ENCODE measurements at places on chromosomes 12 and 14.

GRCh38 chr12:75337905-75338304 is 3.4 kb downstream of the GLIPR1L1 start:
- no peak for DNase-seq

DNA sequence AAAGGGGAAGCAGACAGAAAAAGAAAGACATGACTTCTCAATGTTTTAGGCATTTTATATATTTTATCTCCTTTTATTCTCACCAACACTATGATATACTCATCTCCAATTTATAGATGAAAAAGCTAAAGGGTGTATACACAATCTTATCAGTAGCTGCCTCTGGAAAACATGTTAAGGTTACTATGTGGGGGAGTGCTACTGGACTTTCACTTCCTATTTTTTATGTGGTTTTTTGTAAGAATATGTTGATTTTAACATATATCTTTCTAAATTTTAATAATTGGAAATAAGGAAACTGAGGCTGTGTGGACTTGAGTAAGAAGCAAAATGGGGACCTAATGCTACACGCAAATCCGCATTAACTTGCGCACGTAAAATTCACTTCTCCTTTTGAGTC is 99.6 kb upstream of the PDE3A start:
- DNase-seq, result no peak

GRCh38 chr12:73863546-73863945 is 674.1 kb upstream of the ATXN7L3B start:
- no peak for DNase-seq

DNA sequence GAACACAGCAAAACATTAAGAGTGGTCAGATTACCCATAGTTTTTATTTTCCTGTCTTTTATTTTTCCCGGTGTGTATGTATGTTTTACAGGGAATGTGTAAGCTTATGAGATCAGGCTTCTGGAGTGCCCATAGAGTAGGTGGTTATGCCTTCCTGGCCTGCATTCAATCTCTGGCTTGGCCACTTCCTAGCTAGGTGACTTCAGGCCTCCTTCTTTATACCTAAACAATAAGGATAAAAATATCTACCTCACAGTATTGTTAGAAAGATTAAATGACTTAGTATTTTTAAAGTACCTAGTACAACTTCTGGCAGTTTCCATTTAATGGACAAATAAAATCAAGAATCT is 42.4 kb downstream of the ITPR2 start:
- DNase-seq, result no peak

DNA sequence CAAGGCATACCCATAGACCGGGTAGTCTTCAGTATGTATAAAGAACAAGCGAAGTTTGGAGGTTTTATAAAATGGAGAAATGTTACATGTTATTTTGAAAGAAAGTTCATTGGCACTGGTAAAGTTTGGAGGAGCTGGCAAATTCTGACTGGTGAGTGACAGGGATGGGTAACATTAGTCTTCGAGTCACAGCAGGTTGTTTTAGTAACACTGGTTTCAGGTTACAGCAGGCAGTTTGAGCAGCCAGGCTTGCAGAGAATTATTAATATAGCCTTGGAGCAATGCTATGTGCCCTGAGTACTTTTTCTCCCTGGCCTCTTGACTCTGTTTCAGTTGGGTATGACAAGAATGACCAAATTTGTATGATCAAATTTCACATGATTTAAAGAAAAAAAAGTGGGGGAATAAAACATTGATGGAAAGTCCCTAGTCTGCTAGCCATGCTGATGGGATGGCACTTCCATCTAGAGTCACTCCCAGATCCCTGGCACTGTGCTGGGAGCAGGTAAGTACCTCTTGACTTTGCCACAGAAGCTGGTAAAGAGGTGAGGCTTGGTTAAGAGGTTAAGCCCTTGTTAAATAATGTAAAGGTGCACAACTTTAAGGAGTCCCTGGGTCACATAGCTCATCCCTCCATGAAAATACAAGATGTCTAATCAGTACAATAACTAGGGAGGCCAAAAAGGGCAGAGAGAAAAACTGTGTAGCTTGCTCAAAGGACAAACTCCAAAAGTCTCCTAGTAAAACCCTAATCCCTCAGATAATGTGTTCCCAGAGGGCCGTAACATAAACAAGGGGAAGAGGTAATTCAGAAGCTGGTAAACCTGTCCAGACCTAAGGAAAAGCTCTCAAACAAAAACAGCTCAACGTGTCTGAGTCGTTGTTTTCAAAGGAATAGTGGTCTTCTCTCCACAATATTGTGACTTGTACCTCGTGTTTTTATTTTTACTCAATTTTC is 12.7 kb upstream of the SVOP start:
- DNase-seq, result no peak

DNA sequence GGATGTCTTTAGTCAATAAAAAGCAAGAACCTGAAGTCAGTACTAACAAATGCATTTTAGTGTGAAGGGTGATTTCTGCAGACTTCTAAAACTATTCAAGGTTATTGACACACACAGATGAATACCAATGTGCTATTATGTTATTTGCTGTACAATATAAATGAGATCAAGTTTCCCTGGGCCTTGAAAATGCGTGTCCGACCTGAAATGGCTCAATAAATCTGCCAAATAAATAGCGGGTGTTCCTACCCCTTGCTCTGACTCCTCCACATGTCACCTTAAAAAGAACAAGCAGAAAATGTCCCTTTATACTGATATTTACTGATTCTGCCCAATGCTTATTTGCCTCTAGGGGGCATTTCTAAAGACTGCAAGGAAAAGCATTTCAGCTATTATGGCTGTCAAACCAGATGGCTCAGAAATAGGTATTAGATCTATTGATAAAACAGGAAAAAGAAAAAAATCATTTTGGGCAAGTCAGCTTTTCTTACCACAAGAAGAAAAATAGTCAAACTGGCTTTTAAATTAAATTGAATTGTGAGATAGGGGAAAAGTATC is 367.3 kb upstream of the KITLG start:
- no peak for DNase-seq

DNA sequence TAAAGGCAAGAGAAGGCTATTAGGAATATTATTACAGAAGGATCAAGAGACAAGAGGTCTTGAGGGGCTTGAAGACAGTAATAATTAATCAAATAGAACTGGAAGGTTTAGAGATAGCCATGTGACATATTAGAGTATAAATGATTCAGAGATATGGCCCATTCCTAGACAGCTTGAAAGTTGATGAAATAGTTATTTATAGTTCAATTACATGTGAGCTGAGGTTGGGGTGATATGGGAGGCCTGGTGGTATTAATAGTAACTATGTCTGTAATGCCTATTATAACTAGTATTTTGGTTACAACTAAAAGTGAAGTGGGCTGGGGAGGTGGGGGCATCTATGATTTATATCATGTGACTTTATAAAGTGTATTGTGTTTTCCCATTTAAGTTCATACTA is 14.1 kb upstream of the MIS18BP1 start:
- DNase-seq, result no peak
